OCI-LY7 (cell line): ENCODE measurements at places on chromosomes 7 and 10. TPM values are rescaled to one million over a fixed set of nuclear protein-coding genes. Genes with fewer than 3 reads are reported as not detected.

Gene WNT8B
- not detected in 2 replicates for total RNA-seq

Gene ATOH7
- total RNA-seq = 0.21 TPM in 1 of 2 replicates, not detected in the other

Gene POLD2
- 261 and 271 TPM in 2 replicates for total RNA-seq

Gene EPDR1
- not detected in 2 replicates for total RNA-seq

Gene GIMAP4
- not detected in 2 replicates for total RNA-seq

Gene SDK1
- total RNA-seq = 0.11 and 0.36 TPM in 2 replicates

Gene MRC1
- total RNA-seq = not detected in 2 replicates

Gene HMX3
- total RNA-seq = not detected in 2 replicates

Gene GPR15LG
- total RNA-seq = not detected in 2 replicates
